ENCODE measurements at places on chromosomes 2 and 18.

GRCh38 chr18:67411116-67411515 lies 105.4 kb downstream of the DSEL start:
- DNase-seq, result no peak

- no peak for DNase-seq
Measured at GRCh38 chr2:47250586-47251403, 95.7 kb upstream of the STPG4 start.

- no peak for DNase-seq
Measured at GRCh38 chr2:98241592-98241991, 104.7 kb upstream of the CNGA3 start.

GRCh38 chr18:36187193-36187825 lies at the start of gene MOCOS:
Gene MOCOS (plus strand): TSS chr18:36187497. CDS start chr18:36187540, 43 bp downstream.
- DNase-seq, result peak; percentile 92

- DNase-seq, result no peak
Measured at GRCh38 chr2:156947261-156947660, 310.2 kb upstream of the GALNT5 start.

GRCh38 chr2:91839904-91840868 lies 3031.0 kb upstream of the TEKT4 start:
- DNase-seq, result no peak

DNA sequence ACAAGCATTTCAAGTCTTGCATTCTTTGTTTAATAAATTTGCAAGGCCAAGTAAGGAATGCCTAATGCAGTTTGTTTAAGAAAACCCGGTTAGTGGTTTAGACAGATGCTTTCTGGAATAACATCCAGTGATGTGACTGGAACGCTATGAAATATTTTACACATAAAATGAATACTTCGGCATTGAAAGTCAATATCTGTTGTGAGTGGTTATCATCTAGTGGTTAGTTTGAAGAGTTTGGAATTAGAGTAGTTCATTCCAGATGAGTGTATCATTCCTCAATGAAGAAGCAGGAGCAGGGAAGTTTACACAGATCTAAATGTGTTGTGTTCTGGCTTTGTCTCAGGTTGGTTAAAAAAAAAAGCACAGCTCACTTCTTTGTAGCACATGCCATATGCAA lies 608.0 kb upstream of the PIK3C3 start:
- no peak for DNase-seq
